ENCODE measurements at places on chromosomes 3 and 15.

GRCh38 chr15:53834214-53834613, 74.8 kb upstream of the WDR72 start:
- DNase-seq: no peak

DNA sequence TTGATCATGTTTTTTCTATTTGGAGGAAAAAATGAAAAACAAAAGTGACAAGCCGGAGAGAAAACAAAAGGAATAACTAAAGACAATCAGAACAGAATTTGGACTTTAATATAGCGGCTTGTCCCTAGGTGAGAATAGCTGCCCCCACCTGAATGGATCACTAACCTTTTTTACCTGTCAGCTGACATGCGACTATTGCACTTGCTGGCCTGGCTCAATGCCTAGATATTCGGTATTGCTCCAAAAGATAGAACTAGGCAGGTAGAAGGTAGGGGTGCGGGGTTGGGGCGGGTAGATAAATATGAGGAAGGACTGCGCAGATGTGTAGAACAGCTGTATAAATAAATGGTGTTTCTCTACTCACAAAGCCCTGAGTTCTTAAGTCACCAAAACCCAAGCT, 650 bp upstream of the MORC1 start:
- no peak for DNase-seq

- no peak for DNase-seq
These were observed 691 bp downstream of the RHCG start for GRCh38 chr15:89495638-89496145.

DNA sequence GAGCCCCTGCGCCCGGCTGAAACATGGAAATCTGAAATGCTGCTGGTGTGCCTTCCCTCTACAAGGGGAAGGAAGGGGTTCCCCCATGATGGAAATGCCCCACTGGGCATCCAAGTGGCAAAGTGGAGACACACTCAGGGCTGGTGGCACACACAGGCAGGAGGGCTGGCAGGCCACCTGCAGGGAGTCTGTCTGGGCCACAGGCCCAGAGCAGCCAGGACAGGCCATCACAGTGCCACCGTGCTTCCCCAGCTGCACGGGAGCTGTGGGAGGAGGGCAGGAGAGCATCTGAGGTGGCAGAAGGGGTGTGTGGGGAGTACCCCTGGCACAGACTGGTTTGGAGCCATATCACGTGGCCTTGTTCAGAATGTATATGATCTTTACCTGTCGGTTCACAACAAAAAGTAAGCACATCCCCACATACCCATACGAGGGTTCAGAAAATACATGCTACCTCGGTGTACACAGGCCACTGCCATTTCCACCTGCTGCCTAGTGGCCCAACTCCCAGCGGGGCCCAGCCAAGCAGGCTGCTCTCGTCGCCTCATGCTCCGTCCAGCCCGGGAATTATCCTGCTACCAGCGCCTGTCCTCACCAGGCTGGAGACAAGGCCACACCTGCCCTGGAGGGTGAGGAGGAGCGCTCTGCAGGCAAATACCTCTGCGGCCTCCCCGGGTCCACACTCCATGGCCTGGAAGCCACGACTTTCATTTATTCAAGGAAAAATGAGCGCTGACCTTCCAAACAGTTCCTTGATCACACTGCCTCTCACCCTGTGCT, 22.6 kb upstream of the DUSP7 start:
- DNase-seq: no peak

GRCh38 chr3:126129398-126129891, 45.5 kb upstream of the SLC41A3 start:
- DNase-seq: no peak

GRCh38 chr3:44969154-44969827, 6.7 kb downstream of the ZDHHC3 start:
- DNase-seq: no peak

- no peak for DNase-seq
These were observed 10.6 kb upstream of the CD96 start for GRCh38 chr3:111531446-111531845.

- no peak for DNase-seq
These were observed 196.4 kb upstream of the LPP start for GRCh38 chr3:187957582-187957981.

Data from SK-N-DZ (cell line).